Activated CD4-positive, alpha-beta T cell treated with anti-CD3 and anti-CD28 coated beads, Interleukin-10, Interleukin-2, amounts not matched to agents 100 ng/mL and 50 ng/mL, durations not matched to agents 16 hours and 8 hours (primary cell): ENCODE measurements at places on chromosomes 1 and 21.

- no peak for DNase-seq
Observed at GRCh38 chr1:214791961-214792360, 189.0 kb downstream of the CENPF start.

DNA sequence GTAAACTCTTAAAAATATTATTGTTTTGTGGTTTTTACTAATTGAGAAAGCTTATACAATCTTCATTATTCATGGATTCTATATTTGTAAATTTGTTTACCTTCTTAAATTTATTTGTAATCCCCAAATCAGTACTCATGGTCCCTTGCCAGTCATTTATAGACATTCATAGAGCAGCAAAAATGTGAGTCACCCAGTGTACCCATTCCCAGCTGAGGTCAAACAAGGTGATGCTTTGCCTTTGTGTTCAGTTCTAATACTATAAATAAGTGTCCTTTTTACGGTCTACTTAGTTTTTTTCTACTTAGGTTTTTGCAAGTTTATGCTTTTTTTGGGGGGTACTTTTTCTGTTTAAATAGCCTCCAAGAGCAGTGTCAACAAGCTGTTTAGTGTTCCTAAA, 36.1 kb downstream of the SORT1 start:
- DNase-seq, result peak; percentile 10

- DNase-seq, result no peak
Observed at GRCh38 chr1:182845894-182846293, 6.7 kb downstream of the DHX9 start.

- no peak for DNase-seq
Observed at GRCh38 chr1:218274511-218274910, 10.6 kb upstream of the RRP15 start.

- peak; percentile 88 for DNase-seq
Observed at GRCh38 chr1:12173631-12174121, 6.9 kb downstream of the TNFRSF1B start.

DNA sequence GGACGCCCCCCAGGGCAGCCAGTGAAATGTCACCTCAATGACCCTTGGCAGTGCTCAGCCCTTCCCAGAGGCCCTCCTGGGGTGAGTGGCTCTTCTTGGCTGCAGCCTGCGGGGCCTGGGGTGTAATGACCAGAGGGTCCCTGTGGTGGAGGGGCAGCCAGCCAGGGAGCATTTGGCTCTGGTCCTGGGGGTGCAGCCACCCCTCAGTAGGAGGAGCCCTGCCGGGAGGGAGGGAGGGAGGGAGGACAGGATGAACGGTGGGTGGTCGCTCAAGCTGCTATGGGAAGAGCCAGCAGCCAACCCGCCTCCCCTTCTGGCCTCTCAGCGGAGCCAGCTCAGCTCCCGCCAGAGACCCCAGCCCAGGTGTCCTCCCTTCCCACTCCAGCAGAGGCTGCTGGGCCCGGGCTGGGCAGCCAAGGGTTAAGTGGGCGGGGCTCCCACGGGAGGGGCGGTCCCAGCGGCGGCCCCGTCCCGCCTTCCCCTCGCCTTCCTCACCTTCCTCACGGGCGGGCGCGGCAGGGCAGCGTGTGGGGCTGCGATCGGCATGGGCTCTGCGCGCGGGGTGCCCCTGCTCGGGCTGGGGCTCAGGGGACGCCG, 9.0 kb upstream of the PLCH2 start:
- DNase-seq, result peak; percentile 21

DNA sequence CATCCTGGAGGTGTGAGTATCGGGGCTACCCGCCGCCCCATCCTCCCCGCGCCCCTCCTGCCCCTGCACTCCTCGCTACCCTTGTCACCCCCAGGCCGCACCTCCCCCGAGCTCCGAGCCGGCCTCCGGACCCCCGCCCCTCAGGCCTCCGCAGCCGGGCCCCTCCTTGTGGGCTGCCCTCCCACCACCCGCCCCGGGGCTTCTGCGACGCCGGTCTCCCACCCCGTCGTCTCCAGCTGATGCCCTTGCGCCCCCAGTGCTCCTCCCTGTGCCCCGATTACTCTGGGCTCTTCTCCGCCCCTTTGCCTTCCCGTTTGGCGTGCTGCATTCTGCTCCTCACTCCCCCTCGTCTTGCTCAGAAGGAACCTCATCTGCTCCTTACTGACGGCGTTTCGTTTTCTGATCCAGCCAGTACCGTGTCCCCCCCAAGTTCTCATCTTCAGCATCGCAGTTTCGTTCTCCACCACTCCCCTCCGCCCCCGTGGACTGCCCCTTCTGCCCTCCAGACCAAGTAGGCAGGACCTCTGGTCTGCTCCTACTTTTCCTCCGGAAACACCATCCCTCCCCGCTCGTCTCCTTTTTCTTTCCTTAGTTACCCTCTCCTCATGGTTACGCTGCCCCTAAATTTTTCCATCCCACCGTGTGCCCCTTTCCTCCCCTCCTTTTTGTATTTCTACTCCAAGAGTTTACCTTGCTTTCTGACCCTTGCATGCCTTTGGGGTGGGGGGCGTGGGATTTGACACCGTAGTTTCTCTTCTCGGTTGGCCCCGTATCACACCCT, 841 bp downstream of the SNX27 start:
- DNase-seq, result peak; percentile 26

DNA sequence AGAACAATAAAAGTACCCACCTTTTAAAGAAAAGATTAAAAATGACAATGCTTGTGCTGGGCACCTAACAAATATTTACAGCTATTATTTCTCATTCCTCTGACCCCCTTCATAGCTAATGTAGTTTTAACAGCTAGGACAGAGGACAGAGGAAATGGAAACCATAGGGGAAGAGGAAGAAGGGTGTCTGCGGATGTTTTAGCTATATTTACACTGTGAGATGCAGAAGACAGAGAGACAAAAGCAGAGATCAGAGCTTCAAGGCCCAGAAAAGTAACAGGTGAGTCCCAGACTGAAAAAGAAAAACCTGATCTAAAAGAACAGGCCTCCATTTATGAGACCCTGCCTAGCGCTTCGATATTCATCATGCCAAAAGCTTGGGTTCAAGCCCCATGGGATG, 72.0 kb downstream of the ZNF281 start:
- DNase-seq, result no peak

GRCh38 chr1:24222008-24222605, 35.0 kb upstream of the IFNLR1 start:
- no peak for DNase-seq

GRCh38 chr1:8870616-8871538, 7.6 kb downstream of the ENO1 start:
- DNase-seq, result peak; percentile 38

DNA sequence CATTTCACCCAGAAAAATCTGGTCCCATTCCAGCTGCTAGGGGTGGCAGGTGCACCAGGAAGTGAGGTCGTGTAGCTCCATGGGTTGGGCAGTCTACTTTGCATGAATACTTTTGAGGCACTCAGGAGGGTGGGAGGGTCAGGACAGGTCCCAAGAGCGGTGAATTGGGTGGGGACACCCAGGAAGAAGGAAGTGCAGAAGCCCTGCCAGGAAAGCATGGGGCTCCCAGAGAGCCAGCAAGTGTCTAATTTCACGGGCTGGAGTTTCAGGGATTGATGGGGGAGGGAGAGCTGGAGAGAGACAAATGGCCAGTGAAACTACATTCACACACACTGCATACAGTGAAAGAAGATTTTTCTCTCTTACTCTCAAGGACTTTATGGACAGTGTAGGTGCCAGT, 137.8 kb downstream of the GALNT2 start:
- DNase-seq, result no peak

- no peak for DNase-seq
Observed at GRCh38 chr1:8864713-8865344, 13.7 kb downstream of the ENO1 start.

DNA sequence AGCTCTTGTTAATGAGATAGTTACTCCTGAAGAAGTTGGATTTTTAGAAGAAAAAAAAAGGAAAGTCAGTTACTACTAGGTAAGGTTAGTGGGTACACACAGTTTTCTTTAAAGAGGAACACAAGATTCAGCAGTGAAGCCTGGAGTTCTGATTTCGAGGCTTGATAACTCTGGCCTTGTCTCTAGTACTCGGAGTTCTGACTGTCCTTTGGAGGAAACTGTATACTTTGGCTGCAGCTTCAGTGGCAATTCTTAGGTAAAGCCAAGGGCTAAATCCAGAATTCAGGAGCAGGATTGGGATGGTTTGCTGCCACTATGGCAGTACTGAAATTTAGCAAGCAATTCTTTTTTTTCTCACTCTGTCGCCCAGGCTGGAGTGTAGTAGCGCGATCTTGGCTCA, 9.2 kb downstream of the ACADM start:
- DNase-seq, result no peak
